Activated naive CD4-positive, alpha-beta T cell treated with anti-CD3 and anti-CD28 coated beads, Interleukin-2, amount 50 U/mL, for 72 hours (primary cell): ENCODE measurements at places on chromosomes 7 and 10.

- DNase-seq, result no peak
These were observed 15.9 kb downstream of the VIPR2 start for GRCh38 chr7:159128767-159129166.

- no peak for DNase-seq
These were observed 13.2 kb downstream of the ATE1 start for GRCh38 chr10:121914661-121915060.

DNA sequence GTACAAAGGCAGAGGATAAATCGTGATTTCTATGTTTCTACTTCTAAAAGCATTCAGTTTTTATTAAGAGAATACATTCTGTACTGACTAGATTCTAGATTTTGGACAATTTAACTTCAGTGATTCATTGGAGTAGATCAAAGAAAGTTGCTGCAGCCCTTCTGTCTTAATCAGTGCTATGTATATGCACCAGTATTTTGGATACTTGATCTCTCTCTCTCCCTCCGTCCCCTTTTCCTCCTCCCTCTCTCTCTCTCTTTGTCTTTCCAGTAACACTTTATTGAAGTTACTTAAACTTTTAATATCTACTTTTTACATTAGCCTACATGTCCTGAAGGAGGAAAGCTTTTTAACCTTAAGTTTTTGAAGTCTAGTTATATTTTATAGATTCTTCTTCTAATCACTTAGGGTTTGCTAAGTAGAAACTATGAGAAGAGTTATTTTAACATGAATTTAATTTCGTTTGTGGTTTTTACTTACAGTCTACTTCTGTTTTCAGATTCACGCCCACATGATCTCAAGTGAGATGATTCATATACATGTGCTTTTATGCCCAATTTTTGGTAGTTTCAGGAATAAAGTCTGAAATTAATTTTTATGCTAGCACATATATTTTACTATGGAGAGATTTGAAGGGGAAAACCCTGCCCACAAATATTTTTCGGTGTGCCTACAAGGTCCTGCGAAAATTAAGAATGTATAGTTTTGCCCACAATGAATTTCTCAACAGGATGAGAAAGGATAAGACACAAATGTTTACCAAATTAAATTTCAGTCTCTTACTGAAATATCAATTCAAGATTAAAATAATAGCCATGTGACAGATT is 9.1 kb downstream of the MDFIC start:
- DNase-seq, result no peak

DNA sequence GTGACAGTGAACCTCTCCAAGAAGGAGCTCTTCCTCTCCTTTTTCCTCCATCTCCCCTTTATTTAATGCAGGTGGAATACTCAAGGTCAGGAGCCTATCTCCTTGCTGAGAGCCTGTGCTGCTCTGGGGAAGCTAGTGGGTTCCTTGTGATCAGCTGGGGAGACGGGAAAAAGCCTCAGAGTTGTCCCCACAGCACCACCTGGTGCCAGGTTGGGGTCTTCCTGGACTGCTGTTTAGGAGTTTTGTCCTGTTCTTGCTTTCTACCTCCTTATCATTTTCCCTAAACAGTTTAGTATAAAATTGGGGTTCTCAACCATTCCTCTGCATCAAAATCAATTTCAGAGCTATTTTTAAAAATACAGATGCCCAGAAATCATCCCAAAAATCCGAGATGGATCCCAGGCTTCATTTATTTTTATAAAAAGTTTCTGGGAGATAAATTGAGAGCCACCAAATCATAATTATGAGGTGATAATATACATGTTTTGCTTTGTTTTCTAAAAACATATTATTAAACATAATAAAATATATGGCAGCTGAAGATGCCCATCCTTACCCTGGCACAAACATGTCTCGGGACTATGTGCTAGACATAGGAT is 44.3 kb downstream of the MACC1 start:
- no peak for DNase-seq

DNA sequence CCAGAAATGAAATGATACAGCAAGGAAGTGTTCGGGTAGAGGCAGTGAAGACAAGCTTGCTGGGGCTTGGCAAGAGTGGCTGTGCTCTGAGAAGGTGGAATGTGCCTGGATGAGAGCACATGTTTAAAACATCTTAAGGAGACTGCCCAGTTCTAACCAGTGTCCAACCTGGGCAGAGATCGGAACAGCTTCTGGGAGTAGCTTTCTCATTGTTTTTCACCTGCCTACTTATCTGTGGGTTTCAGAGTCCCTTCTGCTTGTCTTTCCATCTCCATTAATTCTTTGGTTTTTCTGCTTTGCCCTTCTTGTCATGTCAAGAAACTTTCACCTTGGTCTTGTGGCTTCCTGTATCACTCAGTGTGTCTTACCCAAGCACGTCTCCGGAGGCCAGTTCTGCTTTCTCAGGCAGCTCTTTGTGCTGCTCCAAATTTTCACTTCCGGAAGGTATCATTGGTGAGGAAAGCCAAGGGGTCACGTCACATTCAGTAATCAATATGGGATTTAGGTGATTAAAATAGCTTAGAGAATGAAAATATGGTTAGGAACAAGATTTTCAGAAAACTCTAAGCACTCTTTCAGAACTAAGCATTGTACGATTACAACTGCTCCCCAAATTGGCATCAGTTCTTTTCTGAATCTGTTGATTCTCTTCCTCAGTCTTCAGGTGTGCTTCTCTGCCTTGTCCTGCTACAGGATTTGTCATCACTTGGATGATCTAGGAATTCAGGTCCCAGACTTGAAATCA is 5.5 kb upstream of the LAMB4 start:
- DNase-seq, result no peak

GRCh38 chr10:18254086-18254485 is 113.9 kb downstream of the CACNB2 start:
- DNase-seq, result no peak

- DNase-seq, result no peak
These were observed 64.6 kb downstream of the CUX1 start for GRCh38 chr7:101882005-101882421.

GRCh38 chr10:34475274-34475646 is 339.8 kb downstream of the PARD3 start:
- DNase-seq, result no peak

- DNase-seq, result no peak
These were observed 560.0 kb downstream of the PTPRN2 start for GRCh38 chr7:158027646-158028045.

DNA sequence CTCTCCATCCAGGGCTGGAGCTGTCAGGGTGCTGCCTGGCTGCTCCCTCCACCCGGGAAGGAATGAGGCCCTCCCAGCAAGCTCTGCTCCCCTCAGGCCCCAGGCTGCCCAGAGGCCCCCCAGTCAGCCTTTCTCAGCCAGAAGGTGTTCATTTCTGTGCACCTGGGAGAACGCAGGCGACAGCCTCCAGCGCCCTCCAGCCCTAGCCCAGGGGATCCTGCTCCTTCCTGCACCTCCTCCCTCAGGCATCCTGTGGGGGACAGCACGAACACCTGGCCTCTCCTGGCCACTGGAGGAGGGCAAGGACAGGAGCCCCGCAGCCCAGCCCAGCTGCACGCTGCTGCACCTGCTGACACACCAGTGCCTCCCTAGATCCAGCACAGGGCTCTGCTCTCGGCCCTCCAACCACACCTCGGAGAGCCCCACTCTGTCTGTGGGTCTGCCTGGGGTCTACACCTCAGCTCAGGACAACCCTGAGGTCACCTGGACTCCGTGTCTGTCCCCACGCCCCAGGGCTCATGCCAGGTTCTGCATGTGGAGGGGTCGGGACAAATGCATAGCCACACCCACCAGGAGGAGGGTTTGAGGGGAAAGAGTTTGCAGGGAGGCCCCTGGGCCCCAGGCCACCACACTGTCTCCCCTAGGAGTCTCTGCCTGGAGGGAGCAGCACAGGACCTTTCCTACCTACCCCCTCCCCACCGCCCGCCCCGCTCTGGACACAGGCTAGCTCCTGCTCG is 7.4 kb upstream of the PWWP2B start:
- DNase-seq, result peak; percentile 54

DNA sequence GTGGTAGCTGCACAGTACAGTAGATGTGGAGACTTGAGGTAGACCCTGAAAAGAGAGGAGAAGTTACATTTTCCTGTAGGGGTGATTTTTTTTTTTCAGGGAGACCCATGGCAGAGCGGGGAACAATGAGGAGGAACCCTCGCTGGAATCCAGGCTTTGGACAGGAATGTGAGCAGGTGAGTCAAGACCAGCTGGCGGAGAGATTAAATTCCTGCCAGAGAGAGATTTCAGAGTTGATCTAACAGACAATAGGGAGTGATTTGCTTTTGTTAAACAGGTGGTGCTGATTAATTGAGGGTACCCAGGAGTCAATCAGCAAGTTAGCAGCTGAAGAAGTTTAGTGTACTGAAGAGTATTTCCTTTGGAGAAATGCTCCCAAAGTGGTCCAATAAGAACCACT is 41.6 kb upstream of the MINDY3 start:
- DNase-seq, result no peak

DNA sequence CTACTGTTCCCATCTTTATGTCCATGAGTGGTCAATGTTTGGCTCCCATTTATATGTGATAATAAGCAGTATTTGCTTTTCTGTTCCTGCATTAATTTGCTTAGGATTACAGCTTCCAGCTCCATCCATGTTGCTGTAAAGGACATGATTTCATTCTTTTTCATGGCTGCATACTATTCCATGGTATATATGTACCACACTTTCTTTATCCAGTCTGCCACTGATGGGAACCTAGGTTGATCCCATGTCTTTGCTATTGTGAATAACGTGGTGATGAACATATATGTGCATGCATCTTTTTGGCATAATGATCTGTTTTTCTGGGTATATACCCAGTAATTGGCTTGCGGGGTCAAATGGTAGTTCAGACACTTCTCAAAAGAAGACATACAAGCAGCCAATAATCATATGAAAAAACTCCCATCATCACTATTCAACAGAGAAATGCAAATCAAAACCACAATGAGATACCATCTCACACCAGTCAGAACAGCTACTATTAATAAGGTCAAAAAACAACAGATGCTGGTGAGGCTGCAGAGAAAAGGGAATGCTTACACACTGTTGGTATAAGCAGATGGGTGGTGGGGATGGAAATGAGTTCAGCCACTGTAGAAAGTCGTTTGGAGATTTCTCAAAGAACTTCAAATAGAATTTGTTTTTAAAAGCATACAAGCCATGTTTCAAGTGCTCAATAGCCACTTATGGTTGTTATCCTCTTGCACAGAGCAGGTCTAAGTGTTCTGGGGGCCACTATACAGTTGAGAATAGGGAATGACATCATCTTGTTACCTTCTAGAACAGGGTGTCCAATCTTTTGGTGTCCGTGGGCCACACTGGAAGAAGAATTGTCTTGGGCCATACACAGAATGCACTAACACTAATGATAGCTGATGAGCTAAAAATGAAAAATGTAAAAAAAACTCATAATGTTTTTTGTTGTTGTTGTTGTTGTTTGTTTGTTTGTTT is 23.2 kb upstream of the SDK1 start:
- DNase-seq, result no peak

- no peak for DNase-seq
These were observed 252.6 kb upstream of the SMIM30 start for GRCh38 chr7:113370910-113371309.

GRCh38 chr7:128710481-128710880 is 28.7 kb upstream of the CALU start:
- DNase-seq, result no peak

DNA sequence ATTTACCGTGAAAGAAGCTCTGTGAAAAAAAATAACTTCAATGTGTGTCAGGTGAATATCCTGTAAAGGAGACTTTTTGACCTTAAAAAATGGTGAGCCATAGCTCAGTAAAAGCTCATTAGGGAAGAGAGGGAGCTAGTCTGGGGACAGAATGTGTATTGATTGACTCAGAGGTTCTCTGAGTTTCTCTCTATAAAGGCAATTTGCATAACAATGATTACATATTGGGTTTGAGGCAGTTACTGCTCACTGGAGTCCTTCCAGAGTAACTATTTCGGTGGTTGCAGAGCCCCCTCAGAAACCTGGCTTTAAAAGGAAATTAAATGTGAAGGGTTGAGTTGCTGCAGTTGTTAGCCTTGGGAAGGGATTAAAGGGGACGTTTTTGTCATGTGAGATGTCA is 181.6 kb downstream of the GALNT17 start:
- DNase-seq, result no peak

DNA sequence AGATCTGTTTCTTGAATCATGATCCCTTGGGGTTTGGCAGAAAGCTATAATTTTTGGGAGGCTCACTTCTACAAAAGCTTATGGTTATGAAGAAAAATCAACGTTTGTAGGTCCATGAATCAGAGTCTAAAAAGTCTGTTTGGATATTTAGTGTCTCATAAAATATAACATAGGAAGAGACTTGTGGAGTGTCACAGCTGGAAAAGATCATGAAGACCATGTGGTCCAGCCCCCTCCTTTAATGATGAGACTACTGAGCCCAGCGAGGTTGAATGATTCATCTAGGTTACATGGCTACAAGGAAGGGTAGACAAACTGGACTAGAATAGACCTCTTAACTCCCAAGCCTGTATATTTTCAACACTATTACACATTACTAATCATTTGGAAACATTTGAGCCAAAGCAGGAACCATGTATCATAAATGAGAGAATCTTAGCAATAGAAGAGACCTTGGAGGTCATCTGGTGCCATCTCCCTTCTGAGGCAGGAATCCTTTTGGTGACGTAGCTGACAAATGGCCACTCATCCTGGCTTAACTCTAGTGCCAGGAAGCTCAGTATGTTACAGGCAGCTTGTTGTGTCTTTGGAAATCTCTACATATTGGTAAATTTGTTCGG is 152.5 kb downstream of the CREB5 start:
- DNase-seq, result no peak

- no peak for DNase-seq
These were observed 47.2 kb upstream of the ZRANB1 start for GRCh38 chr10:124894569-124895215.

DNA sequence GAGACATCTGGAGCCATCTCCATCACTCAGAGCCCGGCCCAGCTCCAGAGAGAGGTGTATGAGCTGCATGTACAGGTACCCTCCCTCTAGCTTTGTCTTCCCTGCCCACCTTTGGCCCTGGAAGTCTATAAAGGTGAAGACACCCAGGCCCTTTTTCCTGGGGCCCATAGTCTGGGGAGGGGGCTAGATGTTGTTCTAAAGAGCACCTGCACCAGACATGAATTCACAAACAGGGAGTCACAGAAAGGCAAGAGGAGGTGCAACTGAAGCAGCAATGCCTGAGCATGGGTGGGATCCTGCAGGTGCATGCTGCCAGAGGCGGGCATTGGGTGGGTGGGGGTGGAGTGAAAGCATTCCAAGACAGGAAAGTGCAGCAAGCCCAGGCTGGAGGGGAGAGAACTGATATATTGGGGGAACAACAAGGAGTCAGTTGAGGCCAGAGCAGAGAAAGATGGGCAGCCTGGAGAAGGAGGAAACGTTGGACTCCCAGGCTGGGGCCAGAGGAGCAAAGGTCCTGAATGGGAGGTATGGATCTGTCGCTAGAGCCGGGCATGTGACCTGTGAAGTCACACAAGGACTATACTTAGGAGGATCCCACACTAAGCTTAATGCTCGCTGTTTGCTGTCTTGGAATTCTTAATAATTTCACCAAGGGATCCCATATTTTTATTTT is 11.7 kb downstream of the CDHR1 start:
- DNase-seq, result no peak

DNA sequence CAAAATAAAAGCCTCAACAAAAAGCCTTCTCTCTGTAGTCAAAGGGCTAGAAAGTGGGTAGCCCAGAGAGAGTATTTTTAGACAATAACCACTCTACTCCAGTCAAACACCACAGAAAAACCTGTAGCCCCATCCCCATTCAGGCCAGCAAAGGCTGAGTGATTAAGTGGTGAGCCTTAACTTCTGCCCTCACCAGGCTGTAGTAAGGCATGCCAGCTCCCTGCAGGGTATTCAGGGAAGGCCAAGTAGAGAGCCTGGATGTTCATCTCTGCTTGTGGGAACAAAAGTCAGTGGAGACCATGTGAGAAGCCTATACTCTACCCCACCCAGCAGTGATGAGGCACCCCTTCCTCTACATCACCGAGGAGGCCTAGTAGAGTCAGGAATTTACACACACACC is 51.2 kb downstream of the HIF1AN start:
- DNase-seq, result no peak
